Activated CD8-positive, alpha-beta T cell treated with anti-CD3 and anti-CD28 coated beads for 36 hours (primary cell): ENCODE measurements at places on chromosomes 5 and 9. TPM values are rescaled to one million over a fixed set of nuclear protein-coding genes. Genes with fewer than 3 reads are reported as not detected.

SPOCK1 gene
- not detected for total RNA-seq

IL4 gene
- total RNA-seq, result 0.72 TPM

HNRNPAB gene
- 392 TPM for total RNA-seq

PDE6A gene
- not detected for total RNA-seq

C7 gene
- total RNA-seq, result not detected

IL7R gene
- total RNA-seq, result 142 TPM

DNA sequence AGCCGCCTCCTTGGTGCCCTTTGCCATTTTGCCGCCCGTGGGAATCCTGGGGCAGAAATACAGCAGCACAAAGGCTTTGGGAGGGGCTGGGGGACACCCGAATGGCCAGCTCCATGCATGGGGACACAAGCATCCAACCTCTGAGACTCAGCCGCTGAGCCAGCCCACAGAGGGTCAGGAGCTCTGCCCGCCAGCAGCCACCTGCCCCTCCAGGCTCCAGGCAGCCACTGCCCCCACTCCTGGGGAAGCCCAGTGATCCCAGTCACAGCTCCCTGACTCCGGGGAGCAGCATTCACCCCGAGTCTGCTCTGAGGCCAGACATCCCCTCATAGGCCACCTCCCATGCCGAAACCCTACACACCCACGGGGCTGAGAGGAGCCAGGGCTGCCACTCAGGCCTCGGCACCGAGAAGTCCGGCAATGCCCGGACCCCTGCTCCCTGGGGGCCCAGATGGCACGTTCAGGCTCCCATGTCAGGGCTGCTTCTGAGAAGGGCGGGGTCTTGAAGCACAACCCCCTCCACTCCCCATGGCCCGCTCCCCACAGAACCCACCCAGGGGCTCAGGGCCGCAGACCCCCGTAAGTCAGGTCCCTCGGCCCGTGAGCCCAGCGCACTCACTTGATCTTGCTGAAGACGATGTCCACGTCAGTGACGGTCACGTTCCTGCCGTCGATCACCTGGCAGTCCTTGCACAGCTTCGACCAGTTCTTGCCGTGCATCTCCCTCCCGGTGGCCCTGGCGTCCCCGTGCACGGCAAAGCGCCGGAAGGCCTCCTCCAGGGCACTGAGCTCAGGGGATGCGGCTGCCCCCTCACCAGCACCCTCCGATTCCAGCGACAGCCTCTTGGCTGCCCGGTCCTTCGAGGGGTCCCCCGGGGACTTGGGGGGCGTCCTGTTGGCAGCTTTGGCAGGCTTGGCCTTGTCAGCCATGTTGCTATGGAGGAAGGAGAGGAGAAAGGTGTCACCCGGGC is 15.7 kb downstream of the TPPP start:
- peaks cover 7% of the 10 kb centered on the region for H3K27me3 ChIP-seq
- H3K4me3 ChIP-seq, result no peak overlapping the region

GRCh38 chr9:114238472-114238871 is 83.1 kb downstream of the COL27A1 start:
- H3K4me1 ChIP-seq, result peaks cover 4% of the 10 kb centered on the region
- no peak overlapping the region for H3K27ac ChIP-seq
- no peak for DNase-seq
- H3K36me3 ChIP-seq, result no peaks in the 10 kb centered on the region
- H3K27me3 ChIP-seq, result peaks cover 3% of the 10 kb centered on the region
- H3K4me3 ChIP-seq, result no peak overlapping the region

DNA sequence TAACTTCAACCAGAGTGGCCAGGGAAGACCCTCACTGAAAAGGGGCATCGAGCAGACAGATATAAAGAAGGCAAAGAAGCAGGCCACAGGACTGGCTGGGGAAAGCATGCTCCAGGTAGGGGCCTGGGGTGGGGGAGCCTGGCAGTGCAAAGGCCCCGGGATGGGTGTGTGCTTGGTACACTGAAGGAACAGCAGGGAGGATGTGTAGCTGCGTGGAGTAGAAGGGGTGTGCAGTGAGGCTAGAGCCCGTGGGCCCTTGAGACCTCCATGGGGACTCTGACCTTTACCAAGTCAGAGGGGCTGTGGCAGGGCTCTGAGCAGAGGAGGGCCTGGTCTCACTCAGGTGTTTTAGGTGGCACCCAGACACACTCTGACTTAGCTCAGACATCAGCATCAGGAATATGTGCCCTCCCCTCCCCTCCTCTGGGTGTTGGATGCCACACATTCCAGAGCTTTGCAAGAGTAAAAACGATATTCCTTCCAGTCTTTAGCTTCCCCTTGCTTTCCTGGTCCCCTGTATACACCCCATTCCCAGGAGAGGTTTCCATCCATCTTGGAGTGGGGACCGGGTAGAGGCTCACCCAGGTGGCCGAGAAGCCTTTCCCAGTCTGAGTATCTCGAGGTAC is 7.6 kb downstream of the TRIM7 start:
- DNase-seq, result no peak
- no peak overlapping the region for H3K27ac ChIP-seq
- H3K4me1 ChIP-seq, result peaks cover 13% of the 10 kb centered on the region
- peaks cover 3% of the 10 kb centered on the region for H3K36me3 ChIP-seq

DNA sequence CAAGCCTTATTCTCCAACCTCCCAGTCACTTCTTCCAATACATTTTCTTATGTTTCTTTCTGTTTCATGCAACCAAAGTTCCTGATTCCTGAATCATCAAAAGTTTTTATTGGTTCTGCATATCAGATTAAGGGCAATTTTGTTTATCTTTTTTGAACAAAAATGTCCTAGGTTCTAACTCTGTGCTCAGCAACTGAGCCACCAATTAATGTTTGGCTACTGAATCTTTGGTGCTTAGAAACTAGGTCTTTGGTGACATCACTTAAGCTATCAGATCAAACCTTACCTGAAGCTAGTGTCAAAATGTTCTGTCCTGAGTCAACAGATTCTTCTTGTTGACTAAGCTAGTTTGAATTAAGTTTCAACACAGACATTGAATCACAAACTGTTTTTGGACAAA is 56.1 kb downstream of the FGF18 start:
- peaks cover 2% of the 10 kb centered on the region for H3K27me3 ChIP-seq
- H3K36me3 ChIP-seq, result no peaks in the 10 kb centered on the region
- H3K4me3 ChIP-seq, result no peak overlapping the region
- no peak overlapping the region for H3K27ac ChIP-seq
- DNase-seq, result no peak

DNA sequence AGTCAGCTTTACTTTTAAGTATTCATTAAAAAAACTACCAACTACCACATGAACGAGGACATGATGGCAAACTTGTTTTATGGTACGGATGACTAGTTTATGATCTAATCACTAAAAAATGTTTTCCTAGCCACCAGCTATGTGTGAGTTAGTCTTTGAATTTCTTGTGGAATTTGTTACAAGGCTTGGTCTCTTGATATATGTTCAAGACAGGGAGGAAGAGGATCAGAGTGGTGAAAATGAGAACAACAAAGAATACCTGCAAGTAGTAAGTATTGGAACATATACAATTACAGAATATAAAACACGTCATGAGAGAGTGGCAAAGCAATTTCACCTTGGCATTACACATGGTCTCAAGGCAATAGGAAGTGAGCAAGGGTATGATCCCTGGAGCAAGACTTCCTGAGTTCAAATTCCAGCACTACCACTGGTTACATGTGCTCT is 548.6 kb upstream of the TLE4 start:
- no peaks in the 10 kb centered on the region for H3K27me3 ChIP-seq
- no peak for DNase-seq
- no peak overlapping the region for H3K4me3 ChIP-seq

DNA sequence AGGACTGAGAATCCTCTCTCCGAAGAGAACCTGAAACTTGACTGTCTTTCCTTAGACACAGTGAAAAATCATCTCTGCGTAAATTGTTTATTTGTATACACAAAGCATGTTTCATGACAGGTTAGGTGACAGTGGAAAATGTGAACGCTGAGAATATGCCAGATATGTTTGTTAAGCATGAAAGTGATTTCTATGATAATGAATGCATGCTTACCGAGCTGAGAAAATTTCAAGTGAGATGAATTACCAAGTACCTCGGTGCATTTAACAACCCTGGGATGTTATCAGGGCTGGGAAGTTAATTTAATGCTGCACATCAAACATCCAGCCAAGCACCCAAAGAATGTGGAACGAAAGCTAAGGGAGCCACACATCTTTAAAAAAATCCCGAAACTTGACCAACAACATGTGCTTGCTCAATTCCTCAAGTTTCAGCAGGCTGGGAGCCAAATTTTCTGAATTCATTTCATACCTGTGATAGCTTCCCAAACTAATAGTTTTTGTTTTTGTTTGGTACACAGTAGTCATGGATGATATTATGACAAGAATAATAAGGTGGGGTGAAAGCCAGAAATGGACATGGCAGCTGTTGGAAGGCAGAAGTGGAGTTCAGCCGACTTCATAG is 336.9 kb downstream of the ARHGEF28 start:
- no peak overlapping the region for H3K27ac ChIP-seq
- no peaks in the 10 kb centered on the region for H3K36me3 ChIP-seq
- peaks cover 4% of the 10 kb centered on the region for H3K4me1 ChIP-seq
- DNase-seq, result no peak
- H3K4me3 ChIP-seq, result no peak overlapping the region

DNA sequence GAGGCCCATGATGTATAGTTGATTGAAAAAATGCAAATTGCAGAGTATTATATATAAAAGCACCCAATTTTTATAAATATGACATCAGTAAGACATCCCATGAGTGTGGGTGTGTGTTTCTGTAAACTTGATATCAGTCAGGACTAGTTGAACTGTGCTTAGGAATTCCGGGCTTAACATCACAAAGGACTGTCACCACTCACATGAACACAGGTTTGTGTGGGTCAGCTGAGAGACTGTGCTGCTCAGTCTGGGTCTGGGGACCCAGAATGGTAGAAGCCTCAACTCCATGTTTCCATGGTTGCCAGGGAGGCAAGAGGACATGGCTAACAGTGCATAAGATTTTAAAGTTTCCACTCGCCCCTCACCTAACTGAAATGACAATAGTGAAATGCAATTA is 120.3 kb downstream of the ADCY2 start:
- no peaks in the 10 kb centered on the region for H3K4me1 ChIP-seq
- DNase-seq, result no peak
- H3K36me3 ChIP-seq, result no peaks in the 10 kb centered on the region

GRCh38 chr5:127254729-127255284 is 35.8 kb upstream of the MEGF10 start:
- H3K36me3 ChIP-seq, result peaks cover 2% of the 10 kb centered on the region
- H3K4me1 ChIP-seq, result no peaks in the 10 kb centered on the region
- no peak overlapping the region for H3K27ac ChIP-seq
- H3K27me3 ChIP-seq, result peaks cover 2% of the 10 kb centered on the region

- peaks cover 3% of the 10 kb centered on the region for H3K4me1 ChIP-seq
- peaks cover 9% of the 10 kb centered on the region for H3K27me3 ChIP-seq
- DNase-seq, result no peak
- no peak overlapping the region for H3K4me3 ChIP-seq
- H3K27ac ChIP-seq, result no peak overlapping the region
Measured at GRCh38 chr5:40030661-40031060, 605.9 kb upstream of the DAB2 start.

DNA sequence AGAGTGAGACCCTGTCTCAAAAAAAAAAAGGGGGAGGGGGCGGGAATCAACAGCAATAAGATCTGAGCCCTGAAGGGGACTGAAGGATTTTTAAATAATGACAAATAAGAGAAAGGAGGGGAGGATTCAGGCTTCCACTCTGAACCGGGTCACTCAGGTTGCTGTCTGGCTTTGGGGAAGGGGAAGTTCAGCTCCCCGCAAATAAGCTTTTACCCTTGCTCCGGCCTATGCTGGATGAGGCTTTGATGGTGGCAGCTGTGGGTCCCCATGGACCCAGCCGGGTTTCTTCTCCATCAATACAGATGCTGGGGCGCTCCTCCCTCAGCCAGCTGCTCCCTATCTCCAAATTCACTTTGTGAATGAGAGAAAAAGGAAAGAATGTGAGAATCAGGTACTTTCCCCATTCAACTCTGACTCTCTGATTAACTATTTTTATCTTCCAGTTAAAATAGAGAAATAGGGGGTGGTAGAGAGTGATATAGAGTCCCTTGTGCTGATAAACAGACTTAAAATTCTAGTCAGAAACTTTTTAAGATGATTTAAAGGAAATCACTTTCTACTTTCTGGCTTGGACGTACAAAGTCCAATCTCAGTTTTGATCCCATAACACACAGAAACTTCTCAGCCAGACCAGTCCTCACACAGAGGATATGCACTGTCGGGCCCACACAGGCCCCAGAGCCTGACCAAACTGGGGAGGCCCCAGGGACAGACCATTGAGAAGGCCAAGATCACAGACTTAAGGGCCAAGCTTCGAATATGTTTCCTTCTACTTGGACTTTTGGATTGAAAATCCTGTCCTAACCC is 39.6 kb downstream of the C5orf15 start:
- H3K4me1 ChIP-seq, result peaks cover 56% of the 10 kb centered on the region
- H3K27ac ChIP-seq, result peak overlapping the region; percentile 96
- H3K36me3 ChIP-seq, result no peaks in the 10 kb centered on the region
- H3K4me3 ChIP-seq, result peak overlapping the region; percentile 68
- H3K27me3 ChIP-seq, result no peaks in the 10 kb centered on the region
- DNase-seq, result peak; percentile 25

GRCh38 chr5:98840946-98841345 is 67.5 kb downstream of the RGMB start:
- H3K27me3 ChIP-seq, result no peaks in the 10 kb centered on the region
- peaks cover 1% of the 10 kb centered on the region for H3K36me3 ChIP-seq
- no peaks in the 10 kb centered on the region for H3K4me1 ChIP-seq
- DNase-seq, result no peak
- H3K27ac ChIP-seq, result no peak overlapping the region

DNA sequence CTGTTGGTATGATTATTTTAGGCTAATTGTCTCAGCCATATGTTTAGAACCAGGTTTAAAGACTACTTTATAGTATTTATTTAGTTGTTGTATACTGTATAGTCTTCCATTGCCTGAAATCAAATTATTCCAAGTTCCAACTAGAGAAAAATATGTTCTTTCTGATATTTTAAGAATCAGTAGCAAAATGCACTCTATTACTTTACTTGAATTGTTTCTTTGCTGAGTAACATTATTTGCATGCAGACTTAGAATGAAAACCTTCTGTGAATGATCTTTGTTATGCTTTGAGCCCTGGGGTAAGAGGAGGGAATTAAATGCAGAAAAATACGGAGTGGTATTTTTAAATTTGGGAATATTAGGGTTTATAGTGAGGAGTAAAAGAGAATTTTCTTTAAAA is 47.9 kb downstream of the MEGF10 start:
- no peaks in the 10 kb centered on the region for H3K4me1 ChIP-seq
- peaks cover 14% of the 10 kb centered on the region for H3K27me3 ChIP-seq
- no peak for DNase-seq

DNA sequence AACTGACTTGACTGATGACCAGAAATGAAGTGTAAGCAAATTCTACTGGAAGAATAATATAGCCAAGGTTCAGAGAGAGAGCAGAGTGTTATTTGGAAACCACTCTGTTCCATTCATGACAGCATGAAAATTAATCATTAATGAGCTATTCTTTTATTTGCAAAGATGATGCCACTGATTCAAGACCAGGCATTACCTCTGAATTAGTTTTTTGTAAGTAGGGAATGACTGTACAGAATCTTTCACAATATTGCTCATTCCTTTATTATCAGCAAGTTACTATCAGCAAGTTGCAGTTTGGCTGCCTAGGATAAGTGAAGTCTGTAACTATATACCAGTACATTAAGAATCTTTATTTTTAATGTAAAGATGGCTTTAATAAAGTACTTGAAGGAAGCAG is 75.1 kb upstream of the RGMB start:
- no peak overlapping the region for H3K4me3 ChIP-seq
- H3K4me1 ChIP-seq, result no peaks in the 10 kb centered on the region
- no peaks in the 10 kb centered on the region for H3K36me3 ChIP-seq
- H3K27me3 ChIP-seq, result no peaks in the 10 kb centered on the region

- H3K4me1 ChIP-seq, result peaks cover 3% of the 10 kb centered on the region
- no peak overlapping the region for H3K4me3 ChIP-seq
- H3K27ac ChIP-seq, result no peak overlapping the region
- no peaks in the 10 kb centered on the region for H3K36me3 ChIP-seq
- no peak for DNase-seq
Measured at GRCh38 chr5:36423578-36424307, 122.0 kb upstream of the RANBP3L start.
